ENCODE measurements at places on chromosomes 11 and 22.

DNA sequence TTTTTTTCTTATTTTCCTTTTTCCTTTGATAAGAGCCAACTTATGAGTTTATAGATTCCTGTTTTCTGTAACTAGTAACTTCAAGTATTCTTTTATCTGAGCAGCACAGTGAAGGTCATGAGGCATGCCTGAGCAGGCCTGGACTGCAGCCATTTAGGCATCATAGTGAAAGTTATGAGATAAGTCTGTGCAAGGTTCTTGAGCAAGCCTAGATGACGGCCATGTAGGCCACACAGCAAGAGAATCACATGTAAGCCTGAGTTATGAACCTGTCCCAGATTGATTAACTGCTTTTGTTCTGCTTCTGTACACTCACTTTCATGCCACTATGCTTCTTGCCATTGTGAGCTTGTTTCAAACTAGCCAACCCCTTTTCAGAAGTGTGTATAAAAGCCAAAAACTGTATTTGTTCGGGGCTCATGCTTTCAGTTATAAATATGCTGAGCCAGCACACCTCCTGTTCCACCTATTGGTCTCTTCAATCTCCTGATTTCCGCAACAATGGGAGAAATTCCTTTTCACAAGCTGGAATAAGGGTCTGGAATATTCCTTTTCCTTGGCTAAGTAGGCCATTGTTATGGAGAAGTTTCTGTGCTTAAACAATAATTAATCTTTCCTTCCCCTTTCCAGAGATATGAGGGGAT, 745.7 kb downstream of the FAM181B start:
- no peak for DNase-seq

DNA sequence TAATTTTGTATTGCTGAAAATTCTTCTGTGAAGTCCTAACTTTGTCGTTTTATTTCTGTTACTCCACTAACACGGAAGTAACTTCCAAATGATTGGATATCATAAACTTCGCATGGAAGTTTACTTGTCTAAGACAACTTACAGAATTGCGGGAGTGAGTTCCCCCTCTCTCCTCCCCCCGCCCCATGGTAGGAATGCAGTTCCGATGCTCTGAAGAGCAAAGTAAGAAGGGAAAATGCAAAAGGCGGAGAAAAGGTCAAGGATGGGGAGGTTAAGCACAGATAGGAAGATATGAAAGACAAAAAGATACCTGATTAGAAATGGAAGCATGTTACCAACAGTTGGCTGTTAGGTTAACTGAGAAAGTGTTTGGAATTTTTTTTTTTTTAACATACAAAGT, 1.3 kb downstream of the EIF3M start:
- DNase-seq: no peak

GRCh38 chr11:73854680-73855079, 22.0 kb downstream of the COA4 start:
- no peak for DNase-seq

DNA sequence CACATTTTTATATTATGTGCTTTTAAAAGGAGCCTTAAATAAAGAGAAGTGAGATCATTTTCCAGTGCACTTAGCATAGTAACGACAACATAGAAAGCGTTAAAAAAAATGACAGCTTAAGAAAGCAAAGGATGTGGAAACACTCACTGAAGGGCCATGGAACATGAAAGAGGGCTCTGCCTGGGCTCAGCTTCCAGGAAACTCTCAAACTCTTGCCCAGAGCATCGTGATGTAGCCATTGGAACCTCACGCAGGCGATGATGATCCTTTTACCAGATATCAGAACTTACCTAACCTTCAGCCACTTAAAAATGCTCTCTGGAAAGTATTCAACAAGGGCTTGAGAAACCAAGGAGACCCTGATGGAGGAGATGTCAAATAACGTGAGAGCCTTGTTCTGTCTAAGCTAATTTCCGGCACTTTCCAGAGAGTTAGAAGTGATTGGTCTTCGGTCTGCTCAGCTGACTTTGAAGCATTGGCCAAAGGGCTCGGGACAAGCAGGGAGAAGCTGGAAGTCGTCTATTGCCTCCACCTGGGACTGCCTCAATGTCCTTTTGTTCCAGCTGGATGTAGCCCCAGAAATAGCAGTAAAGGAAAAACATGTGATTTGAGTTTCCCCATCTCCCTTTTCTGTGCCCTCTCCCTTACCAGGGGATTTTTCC, 21.5 kb upstream of the ETS1 start:
- DNase-seq: no peak
